Activated CD4-positive, alpha-beta T cell treated with anti-CD3 and anti-CD28 coated beads, Interleukin-2, Interleukin-4, amounts not matched to agents 100 ng/mL and 50 ng/mL, durations not matched to agents 16 hours and 8 hours (primary cell): ENCODE measurements at places on chromosomes 12 and 14.

DNA sequence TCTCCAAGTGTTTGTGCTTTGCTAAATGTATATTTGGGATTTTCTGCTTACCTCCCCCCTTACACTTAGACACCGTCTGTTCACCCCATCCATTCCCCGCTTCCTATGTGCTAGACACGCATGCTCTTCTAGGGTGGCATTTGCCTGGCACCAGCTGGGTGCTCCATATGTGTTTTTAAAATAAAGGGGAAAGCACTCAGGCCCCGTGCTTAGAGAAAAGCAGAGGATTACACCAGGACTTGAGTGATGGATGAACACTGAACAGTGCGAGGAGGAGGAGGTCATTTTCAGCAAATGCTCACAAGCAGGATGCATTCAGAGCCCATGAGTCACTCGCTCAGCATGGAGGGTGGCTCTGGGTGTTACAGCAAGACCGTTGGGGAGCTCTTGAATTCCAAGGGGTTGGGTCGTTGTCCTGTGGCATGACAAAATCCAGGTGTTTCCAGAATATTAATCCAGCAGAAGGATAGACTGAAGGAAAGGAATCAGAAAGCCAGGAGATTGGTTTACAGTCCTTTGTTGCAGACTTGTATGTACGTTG, 2.9 kb upstream of the BDKRB1 start:
- DNase-seq = no peak

DNA sequence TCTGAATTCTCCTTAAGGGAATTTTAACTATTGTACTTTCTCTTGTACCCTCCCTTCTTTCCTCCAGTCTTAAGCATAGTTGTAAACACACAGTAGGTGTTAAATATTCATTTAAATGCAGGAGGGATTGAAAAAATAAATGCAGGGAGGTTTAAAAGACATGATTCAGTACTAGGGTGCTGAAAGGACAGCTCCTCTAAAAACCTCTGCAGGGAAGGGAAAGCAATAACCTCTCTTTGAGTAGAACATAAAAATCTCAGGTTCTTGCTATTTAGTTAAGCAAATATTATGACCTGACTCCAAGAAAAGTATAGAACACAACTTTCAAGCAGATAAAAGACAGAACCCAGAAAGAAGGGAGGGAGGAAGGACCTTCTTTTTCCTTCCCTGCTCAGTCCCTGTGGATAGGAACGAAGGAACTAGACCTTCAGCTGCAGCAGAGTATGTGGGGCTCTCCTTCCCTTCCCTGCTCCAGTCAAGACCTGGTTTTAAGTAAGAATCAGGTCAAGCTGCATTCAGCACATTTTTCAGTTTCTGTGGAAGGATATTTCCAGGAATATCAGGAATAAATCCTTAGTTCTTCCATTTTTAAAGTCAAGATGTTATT, 4.7 kb downstream of the MAP3K9 start:
- DNase-seq = no peak

DNA sequence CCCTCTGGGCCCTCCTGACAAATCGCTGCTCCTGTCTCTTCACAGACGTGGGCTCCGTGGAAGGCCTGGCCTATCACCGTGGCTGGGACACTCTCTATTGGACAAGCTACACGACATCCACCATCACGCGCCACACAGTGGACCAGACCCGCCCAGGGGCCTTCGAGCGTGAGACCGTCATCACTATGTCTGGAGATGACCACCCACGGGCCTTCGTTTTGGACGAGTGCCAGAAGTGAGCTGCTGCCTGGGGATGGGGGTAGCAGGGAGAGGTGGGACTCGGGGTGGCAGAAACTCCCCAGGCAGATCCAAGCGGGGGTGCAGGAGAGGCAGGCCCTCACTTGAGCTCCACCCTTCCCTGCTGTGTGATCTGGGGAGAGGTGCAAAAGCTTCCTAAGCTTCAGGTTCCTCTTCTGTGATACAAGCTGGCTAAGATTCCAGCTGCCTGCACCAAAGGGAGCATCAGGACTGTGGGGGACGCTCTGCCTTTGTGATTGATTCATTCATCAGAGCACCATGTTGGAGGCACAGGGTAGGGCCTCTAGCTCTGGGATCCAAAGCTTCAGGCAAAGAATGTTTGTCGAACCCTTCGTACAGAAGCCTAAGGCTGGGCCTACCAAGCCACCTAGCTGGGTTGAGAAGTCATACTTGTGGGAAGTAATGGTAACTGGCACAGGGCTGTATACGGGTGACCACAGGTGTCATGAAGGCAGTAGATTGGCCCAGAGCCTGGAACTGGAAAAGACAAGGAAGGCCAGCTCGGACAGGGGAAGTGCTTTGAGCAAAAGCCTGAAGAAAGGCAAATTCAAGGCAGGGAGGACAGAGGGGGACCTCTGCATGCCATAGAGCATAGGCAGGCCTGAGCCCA, 29.1 kb upstream of the NXPH4 start:
- no peak for DNase-seq

DNA sequence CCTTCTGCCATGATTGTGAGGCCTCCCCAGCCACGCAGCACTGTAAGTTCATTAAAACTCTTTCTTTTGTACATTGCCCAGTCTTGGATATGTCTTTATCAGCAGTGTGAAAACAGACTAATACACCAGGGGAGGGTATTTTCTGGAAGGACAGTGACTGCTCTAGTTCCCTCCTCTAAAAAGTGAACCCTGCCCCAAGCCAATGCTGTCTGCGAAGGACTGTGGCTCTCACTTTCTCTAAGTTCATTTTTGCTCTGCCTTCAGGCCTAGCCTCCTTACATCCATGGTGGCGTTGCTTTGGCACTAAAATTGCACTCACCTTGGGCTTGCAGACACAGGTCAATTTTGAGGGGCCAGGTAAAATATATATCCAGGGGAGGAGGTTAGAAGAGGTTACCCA, 323.0 kb downstream of the VRK1 start:
- DNase-seq = no peak

- no peak for DNase-seq
Measured at GRCh38 chr14:69153873-69154270, 953 bp upstream of the DCAF5 start.

DNA sequence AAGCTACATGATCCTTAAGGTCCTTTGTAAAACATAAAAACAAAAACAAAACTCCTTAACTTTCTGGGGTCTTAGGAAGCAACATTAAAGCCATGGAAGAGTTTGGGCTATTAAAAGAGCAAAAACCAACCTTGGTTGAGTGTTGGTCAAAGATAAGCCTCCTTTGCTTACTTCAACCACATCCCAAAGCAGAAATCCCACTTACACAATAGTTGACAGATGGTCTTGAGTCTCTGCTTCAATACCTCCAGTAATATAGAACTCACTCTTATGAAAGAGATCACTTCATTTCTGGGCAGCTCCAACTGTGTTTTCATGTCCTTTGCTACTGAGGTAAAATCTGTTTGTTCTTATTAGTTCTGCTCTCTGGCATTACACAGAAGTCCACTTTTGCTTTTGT, 125.8 kb downstream of the SLC38A4 start:
- no peak for DNase-seq

DNA sequence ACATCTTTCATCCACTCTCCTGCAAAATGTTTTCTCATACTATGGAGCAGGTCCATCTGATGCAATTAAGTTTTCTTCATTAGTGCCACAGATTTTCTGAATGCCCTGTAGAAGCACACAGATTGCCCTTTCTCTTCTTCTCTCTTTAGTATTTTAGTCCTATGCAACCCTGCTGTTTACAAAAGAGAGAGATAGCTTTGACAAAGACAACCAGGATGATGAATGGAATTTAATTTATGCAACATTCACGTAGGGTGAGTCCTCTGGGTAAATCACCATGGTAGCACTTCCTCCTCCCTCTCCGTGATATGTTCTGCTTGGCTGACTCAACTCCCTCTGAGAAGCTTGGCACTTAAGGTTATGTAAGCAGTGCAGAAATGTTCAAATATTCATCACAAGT, 400.9 kb upstream of the PDE3A start:
- no peak for DNase-seq

DNA sequence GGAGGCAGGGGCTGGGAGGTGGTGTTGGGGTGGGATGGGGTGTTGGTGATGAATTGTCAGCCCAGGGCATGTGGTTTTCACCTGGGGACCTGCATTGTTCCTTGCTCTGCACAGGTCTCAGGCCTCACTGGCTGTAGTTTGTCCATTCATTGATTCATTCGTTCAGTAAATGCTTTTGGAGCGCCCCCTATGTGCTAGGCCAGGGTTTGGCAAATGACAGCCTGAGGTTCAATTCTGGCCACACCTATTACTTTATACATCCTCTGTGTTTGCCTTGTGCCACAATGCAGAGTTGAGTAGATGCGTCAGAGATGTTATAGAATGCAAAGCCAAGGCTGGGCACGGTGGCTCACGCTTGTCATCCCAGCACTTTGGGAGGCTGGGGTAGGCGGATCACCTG, 4.7 kb downstream of the ADCK1 start:
- peak; percentile 54 for DNase-seq

- no peak for DNase-seq
Measured at GRCh38 chr12:70393787-70394499, 27.9 kb downstream of the KCNMB4 start.

- DNase-seq = no peak
Measured at GRCh38 chr12:24510581-24511125, 438.2 kb downstream of the BCAT1 start.

DNA sequence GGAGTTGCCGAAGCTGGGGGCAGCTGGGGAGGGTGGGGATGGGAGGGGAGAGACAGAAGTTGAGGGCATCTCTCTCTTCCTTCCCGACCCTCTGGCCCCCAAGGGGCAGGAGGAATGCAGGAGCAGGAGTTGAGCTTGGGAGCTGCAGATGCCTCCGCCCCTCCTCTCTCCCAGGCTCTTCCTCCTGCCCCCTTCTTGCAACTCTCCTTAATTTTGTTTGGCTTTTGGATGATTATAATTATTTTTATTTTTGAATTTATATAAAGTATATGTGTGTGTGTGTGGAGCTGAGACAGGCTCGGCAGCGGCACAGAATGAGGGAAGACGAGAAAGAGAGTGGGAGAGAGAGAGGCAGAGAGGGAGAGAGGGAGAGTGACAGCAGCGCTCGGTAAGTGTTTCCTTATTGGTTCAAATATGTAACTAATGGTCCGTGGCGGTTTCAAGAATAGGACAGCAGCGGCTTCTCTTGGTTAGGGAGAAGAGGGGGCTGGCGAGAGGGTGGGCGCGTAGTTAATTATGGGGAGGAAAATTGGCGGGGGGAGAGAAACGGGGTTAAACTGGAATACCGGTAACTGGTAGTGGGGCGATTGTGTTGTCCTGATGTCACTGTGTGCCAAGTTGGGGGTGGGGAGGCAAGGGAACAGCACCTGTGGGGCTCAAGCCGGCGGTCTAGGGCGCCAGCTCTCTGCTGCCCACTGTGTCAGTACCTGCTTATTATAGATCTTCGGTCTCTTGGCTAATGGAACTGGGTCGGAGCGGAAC, 8.4 kb downstream of the HOXC8 start:
- DNase-seq = no peak
